ENCODE measurements at places on chromosomes 3 and 15.

GRCh38 chr3:105622169-105622568 is 246.6 kb downstream of the CBLB start:
- DNase-seq = no peak

GRCh38 chr3:17201538-17201937 is 316.8 kb downstream of the PLCL2 start:
- no peak for DNase-seq

- DNase-seq = no peak
These were observed 319 bp downstream of the LNP1 start for GRCh38 chr3:100401674-100402041.

DNA sequence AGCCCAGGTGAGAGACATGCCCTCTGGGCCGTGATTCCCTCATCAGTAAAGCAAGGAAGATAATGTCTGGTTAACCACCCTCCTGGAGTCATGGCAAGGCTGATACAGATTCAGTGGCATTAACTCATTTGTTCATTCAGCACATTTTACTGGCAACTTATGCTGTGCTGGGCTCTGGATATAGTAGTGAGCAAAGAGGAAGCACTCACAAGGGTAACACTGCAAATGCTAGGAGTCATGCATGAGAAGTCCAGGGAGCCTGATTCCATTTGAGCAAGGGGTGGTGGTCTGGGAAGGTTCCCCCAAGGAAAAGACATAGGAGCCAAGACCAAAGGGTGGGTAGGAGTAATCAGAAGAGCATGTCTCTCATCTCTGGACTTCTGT is 50.2 kb downstream of the SMAD3 start:
- no peak for DNase-seq

DNA sequence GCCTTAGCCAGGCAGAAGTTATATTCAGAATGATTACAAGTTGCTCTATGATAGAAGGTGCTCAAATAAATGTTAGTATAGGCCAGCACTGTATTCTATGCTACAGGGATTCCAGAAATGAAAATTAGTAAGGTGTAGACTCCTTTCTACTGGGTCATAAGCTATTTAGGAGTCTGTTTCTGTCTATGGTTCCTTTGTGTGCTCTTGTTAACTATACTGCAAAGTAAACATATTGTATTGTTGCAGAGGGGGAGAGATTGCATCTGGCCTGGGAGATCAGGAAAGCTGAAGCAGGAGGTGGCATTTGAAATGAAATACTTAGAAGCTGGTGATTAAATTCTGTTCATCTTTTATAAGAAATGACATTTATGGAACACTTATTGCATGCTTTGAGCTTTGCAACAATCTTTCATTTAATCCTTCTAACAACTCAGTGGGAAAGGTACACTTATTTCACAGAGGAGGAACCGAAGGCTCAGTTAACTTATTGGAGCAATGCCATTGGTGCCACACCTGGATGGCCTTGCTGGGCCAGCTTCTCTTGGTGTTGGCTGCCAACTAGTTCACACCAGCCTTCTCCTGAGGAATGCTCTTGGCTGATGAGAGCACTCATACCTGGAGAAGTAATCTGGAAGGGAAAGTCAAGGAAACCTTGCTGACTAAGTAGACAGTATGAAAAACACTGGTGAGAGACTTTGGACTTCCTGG is 39.1 kb downstream of the ABHD5 start:
- no peak for DNase-seq

Measured in HAP-1 (cell line).